Hematopoietic multipotent progenitor cell treated with erythropoietin and hydrocortisone succinate and interleukin-3 and kit ligand, for 8 days (in vitro differentiated cells): ENCODE measurements at places on chromosomes 2 and 18.

DNA sequence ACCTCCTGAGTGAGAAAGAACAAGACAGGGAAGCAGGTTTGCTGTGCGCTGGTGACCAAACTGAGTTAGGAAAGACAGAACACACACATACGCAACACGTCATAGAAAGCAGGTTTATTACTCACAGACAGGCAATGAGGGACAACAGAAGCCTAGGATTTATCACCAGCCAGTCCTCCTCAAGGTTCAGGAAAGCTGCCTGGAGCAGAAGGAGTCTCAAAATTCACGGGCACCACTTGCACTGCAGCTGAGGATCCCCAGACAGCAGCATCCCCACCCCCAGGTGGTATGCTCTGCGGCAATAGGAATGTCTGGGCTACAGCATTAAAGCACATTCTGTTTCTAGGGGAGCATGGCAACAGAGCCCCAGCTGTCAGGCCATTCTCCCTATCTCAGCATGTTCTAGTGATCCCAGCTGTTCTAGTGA is 284.4 kb upstream of the RGPD4 start:
- no peak for DNase-seq

- DNase-seq: no peak
Measured at GRCh38 chr18:27130065-27130630, 55.0 kb downstream of the CHST9 start.

- peak; percentile 61 for DNase-seq
Measured at GRCh38 chr2:190216829-190217228, 102.8 kb downstream of the HIBCH start.

DNA sequence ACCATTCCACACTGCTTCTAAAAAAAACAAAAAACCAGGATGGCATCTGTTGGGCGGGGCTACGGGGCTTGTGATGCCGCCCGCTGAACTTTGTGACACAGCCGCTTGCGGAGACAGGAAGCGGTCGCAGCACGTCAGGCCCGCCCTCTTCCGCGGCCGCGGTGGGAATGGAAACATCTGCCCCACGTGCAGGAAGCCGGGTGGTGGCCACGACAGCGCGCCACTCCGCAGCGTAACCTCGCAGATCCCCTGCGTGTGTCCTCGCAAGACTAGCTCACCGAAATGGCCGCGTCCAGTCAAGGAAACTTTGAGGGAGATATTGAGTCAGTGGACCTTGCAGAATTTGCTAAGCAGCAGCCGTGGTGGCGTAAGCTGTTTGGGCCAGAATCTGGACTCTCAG is 168.5 kb downstream of the SUCLG1 start:
- DNase-seq: no peak

- DNase-seq: no peak
Measured at GRCh38 chr2:99772591-99773331, 282.9 kb upstream of the REV1 start.

- DNase-seq: no peak
Measured at GRCh38 chr2:25320077-25320476, 21.6 kb downstream of the DNMT3A start.

- DNase-seq: no peak
Measured at GRCh38 chr2:150027164-150027563, 439.6 kb upstream of the MMADHC start.

- DNase-seq: peak; percentile 76
Measured at GRCh38 chr2:28810384-28811285, at the start of gene SPDYA. Gene SPDYA (plus strand): TSS chr2:28810834. CDS start chr2:28816015, 5,181 bp downstream.

- DNase-seq: no peak
Measured at GRCh38 chr2:56754627-56755026, 570.8 kb downstream of the CCDC85A start.

- no peak for DNase-seq
Measured at GRCh38 chr2:20453087-20453486, 6.2 kb downstream of the RHOB start.

DNA sequence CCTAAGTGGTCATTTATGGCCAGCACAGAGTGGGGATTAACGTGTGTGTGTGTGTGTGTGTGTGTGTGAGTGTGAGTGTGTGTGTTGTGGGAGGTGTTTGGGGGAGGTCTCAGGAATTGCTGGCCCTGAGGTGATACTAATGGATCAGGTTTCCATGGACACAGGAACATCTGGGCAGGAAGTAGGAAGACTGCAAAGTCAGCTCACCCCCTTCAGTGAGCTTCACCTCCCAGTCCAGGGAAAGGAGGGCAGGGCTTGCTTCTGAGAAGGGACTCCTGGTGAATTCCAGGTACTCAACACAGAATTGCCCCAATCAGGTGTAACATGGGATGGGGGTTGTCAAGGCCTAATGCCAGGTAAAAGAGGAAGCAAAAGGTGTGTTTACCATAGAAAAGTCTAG is 30.3 kb upstream of the IL1R1 start:
- DNase-seq: no peak

GRCh38 chr2:17583166-17583565 is 42.7 kb downstream of the VSNL1 start:
- DNase-seq: no peak

- peak; percentile 51 for DNase-seq
Measured at GRCh38 chr2:96773922-96774321, 13.2 kb downstream of the CNNM4 start.

DNA sequence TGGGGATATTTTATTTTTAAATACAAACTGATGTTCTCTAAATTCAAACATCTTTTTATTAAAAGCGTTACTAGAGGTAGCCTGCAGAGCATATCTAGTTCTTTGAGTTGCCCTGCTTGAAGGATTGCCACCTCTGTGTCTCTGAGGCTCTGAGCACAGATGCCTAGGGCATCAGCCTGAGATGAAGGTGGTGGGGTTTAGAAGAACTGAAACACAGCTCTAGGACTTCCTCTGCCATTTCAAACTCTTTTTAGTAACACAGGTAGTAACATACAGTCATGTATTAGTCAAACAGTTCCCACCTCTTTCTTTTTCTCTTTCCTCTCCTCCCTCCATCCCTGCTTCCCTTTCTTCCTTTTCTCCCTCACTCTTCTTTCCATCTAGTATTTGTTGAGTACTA is 57.6 kb downstream of the TTC21B start:
- DNase-seq: no peak

GRCh38 chr2:221480163-221480562 is 91.9 kb downstream of the EPHA4 start:
- DNase-seq: no peak

GRCh38 chr2:78162202-78162601 is 640.0 kb upstream of the LRRTM4 start:
- DNase-seq: no peak

DNA sequence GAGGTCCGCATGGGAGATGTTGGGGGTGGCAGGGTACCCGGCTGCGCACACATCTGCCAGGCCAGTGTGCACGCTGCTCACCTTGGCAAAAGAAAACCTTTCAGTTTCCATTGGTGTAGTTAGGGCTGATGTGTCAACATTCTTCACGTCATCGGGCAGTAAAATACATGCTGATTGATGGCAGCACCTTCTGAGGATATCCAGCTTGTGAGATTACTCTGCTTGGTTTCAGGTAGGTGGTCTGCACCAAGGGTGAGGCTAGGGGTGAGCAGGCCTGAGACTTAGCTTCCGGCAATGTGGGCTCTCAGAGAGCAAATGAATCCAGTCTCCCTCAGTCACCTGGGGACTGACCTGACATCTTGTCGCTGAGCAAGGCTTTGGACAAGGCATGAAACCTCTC is 19.3 kb upstream of the ACKR3 start:
- DNase-seq: no peak

- no peak for DNase-seq
Measured at GRCh38 chr2:240589375-240589774, 2.8 kb downstream of the CAPN10 start.

- DNase-seq: no peak
Measured at GRCh38 chr2:150122871-150123613, 364.4 kb downstream of the RND3 start.

GRCh38 chr2:68167186-68167585 is 9.5 kb downstream of the PNO1 start:
- DNase-seq: no peak

GRCh38 chr2:39188960-39189494 is 54.7 kb downstream of the CDKL4 start:
- no peak for DNase-seq

- no peak for DNase-seq
Measured at GRCh38 chr2:37449761-37450296, 105.4 kb downstream of the QPCT start.

- no peak for DNase-seq
Measured at GRCh38 chr2:59932341-59932740, 621.1 kb downstream of the BCL11A start.

DNA sequence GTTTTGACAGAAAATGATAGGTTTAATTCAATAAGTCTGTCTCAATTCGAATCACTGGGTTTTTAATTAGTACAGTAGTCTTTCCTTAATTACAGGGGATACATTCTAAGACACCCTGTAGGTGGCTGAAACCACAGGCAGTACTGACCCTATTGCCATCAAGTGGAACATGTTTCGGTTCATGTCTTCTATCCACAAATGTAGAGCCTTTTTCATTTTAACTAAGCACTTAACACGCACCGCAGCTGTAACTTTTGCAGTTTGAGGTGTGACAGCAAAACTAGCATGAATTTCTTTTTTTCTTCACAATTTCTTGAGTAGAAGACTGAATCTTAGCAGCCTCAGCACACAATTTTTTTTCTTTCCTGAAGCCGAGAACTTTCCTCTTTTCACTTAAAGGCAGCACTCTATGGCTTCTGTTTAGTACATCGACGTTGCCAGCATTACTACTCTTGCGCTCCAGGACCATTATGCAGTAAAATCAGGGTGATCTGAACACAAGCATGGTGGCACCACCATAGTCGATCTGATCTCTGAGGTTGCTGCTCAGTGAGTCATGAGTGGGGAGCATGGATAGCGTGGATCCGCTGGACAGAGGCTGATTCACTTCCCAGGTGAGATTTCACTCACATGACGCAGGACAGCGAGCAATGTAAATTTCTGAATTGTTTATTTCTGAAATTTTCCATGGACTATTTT is 805.1 kb downstream of the RNF144A start:
- no peak for DNase-seq

- no peak for DNase-seq
Measured at GRCh38 chr2:45026924-45027450, 17.7 kb upstream of the SIX2 start.

GRCh38 chr2:217622205-217623060 is 380.4 kb downstream of the TNS1 start:
- DNase-seq: no peak

DNA sequence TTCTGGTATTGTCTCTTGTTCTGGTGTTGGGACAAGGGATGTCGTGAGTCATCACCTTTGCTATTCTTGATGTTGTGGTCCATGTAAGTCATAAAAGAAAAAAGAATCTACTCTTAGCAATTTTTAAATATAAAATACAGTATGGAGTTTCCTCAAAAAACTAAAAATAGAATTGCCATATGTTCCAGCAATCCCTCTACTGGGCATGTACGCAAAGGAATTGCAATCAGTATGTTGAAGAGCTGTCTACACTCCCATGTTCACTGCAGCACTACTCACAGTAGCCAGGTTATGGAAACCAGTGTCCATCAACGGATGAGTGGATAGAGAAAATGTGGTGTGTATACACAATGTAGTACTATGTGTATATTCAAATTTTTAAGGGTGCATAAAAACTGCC is 10.9 kb upstream of the GNAL start:
- DNase-seq: no peak
